Astrocyte (in vitro differentiated cells and primary cell): ENCODE measurements at places on chromosomes 2 and 18. TPM values are rescaled to one million over a fixed set of nuclear protein-coding genes. Genes with fewer than 3 reads are reported as not detected.

DNA sequence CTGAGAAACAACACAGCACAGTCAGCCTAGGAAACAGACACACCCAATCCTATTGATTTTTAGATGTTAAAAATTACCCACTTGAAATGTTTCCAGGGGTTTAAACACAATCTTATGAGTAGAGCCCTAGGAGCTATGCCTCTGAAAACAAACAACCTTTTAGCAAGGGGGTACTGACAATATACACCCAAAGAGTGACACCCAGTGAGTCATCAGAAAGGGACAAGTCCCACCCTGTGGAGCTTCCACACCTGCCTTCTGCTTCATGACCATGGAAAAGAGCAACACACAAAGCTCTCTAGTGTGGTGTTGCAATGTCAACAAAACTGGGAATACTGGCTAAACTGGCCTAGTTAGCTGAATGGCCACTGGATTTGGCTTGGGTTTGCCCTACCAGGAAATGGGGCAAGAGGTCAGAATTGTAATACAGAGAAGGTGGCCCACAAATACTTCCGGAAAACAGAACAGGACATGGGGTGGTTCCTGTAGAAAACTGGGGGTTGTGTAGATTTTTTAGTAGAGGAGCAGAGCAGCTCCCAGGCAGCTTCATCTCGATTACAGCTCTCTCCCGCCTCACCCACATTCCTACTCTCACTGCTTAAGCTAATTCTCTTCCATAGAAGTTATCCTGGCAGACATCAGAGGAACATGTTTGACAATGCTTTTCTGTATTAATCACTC is 98.2 kb downstream of the GAREM1 start:
- no peak for DNase-seq

The ANKMY1 gene
- total RNA-seq = 6.9 and 7.2 TPM in 2 replicates

GRCh38 chr2:191927991-191928390 is 81.1 kb upstream of the CAVIN2 start:
- DNase-seq = peak; percentile 84

The DPYSL5 gene
- 1.2 and 2.9 TPM in 2 replicates for total RNA-seq

DNA sequence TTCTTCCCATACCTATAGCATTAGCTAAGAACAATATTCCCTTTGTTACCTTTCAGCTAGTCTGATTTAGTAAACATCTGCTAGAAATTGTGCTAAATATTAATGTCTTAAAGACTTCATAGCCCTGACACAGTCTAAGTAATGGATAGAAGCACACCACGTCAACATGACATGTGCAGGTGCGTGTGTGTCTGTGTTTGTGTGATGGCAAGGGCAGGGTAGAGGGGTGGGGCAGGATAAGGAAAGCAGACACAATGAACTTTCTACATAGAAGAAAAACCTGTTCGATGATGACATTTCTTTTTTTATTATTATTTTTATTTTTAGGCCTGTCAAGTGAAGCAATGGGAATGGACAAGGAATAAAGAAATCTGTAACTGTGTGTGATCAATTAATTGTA is 223.3 kb downstream of the NOL4 start:
- DNase-seq = no peak

DNA sequence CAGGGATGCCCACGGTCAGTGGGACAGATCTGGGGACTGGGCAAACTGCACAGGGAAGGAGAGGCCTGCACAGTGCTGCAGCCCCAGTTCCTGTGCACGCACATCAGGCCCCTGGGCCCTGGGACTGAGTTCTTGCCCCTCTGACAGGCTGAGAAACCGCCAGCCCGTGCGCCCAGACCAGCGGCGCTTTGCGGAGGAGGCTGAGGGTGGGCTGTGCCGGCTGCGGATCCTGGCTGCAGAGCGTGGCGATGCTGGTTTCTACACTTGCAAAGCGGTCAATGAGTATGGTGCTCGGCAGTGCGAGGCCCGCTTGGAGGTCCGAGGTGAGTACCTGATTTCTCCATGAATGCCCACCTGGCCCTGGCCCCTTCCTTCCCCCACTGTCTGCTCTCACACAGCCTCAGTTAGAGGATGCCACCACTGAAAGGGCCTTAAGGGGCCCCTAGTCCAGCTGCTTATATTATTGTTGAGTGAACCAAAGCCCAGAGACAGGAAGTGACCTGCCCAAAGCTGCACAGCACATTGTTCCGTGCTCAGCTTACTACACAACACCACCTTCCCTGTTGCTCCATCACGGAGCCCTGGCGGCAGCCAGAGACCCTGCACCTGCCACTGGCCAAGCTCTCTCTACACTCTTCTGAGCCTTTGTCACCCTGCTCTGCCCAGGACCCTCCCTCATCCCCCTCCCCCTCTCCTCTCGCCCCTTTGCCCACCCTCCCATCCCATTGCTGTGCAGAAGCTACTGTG is 29.8 kb downstream of the SPEG start:
- no peak for DNase-seq

DNA sequence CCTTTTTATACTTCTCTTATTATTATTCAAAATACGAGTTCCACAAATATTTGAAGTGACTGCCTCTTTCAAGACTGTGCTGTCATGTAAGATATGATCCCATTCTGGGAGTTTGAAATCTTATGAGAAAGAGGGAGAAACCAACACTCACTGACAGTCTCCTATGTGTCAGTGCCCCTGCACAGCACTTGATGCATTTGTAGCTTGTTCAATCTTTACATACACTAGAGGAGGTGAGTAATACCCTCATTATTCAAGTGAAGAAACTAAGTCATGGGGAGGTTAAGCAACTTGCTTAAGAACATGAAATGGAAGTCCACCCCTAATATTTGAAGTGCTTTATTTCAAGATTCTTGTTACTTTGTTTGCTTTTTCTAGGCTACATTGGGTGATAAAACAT is 459.5 kb upstream of the FANCL start:
- DNase-seq = no peak

DNA sequence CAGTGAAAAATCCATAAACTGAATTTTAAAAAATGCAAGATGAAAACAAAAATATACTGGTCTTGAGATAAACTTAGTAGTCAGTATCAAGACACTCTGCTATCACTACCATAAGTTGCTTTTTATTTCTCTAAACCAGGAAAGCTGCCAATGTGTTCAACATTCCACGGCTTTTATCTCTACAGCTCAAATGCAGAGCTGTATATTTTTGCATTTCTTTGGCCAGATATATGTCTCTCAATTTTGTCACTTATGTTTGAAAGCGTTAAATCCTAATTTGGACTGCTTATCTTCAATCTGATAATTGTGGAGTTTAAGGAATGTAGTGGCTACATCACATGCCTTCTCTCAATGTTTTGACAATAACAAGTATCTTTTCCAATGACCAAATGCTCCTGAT is 609.5 kb downstream of the EPHA4 start:
- DNase-seq = peak; percentile 72

The PFN4 gene
- total RNA-seq = 0.48 and 0.64 TPM in 2 replicates

DNA sequence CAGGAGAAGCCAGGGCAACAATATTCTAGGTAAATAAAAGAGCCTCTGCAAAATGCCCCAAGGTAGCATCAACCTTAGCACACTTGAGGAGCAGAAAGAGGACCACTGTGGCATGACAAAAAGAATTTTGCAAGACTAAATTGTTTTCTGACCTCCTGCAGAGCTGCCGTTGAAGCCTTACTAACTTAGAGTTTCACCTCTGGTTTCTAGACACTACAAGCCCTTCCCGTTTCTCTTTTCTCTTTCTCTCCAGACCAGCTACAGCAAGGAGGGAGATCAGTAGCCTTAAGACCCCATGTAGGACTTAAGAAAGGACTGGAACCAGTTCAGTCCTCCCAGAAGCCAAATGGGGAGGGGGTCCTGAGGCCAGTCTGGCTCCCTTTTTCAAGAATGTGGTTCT is 73.3 kb upstream of the SP3 start:
- no peak for DNase-seq

DNA sequence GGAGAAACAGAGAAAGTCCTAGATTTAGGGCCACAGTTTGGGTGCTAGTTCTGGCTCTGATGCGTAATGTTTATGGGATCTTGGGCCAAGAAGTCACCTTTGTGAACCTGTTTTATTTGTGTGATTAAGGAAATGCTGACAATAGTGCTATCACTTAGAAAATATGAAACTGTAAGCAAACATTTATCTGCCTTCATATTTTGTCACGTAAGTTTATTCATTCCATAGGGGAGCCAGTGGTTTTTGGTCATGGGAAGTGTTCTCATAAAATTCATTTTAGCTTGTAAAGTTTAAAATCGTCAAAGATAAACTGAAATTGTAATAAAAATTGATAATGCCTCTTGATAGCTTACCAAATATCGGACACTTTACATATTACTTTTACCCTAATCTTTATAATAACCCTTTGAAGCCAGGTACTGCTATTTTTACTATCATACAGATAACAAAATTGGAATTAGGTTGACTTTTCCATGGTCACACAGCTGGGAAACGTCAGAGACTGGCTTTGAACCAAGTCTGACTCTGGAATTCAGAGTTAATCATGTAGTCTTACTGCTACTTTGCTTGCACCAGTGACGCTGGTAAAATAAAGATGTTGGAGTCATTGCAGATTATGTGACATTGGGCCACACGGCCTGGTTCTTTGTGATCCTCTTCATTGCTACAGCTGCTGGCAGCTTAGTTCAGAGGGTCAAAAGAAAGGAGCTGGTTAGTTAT is 99.7 kb downstream of the ICA1L start:
- DNase-seq = peak; percentile 29

The NYAP2 gene
- 0.14 and 0.19 TPM in 2 replicates for total RNA-seq

DNA sequence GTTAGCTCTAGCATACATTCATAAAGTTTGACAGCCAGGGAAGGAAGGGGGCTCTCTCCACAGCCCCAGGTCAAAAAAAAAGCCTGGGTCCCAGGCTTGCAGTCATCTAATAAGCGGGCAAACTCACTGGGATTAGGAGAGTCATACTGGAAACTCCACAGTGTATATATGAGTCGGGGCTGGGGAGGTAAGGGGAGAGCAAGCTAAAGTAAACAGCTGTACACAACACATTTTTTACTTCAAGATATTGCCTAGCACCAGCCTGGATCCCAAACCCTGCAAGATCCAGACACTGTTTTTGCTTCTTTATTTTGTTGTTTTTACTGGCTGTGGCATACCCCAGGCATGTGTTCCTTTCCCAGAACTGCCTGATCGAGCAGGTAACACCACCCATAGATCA is 291.3 kb upstream of the TANK start:
- no peak for DNase-seq

The TRIM43 gene
- 0.70 TPM in 1 of 2 replicates, not detected in the other for total RNA-seq

DNA sequence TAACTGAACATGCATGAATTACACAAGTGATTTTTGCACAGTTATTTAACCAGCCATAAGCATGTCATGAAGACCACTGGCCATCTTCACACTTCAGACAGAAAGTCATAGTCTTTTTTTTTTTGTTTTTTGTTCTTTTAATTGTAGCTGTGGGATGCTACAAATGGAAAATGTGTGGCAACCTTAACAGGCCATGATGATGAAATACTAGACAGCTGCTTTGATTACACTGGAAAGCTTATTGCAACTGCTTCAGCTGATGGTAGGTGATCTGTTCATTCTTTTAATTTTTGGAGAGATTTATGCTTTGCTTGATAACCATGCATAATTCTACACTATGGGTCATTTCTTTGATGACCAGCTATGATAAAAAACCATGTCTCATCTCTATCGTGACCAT is 35.6 kb downstream of the DAW1 start:
- DNase-seq = no peak

DNA sequence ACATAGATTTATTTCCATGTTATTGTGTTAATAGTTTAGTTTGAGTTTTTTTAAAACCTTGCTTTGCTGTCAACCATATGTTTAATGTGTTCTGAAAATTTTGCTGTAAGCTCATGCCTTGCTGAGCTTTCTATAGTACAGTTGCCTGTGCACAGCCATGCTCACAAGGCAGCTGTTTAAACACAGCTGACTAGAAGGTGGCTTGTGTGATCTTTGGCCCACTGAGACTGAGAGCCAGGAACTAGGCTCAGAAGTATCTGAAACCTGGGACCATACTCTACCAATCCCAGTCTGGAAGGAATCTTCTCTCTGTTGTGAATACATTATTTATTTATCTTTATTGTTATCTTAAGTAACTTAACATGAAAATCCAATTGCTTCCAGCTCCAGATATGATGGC is 350.5 kb downstream of the KIAA1328 start:
- DNase-seq = no peak

DNA sequence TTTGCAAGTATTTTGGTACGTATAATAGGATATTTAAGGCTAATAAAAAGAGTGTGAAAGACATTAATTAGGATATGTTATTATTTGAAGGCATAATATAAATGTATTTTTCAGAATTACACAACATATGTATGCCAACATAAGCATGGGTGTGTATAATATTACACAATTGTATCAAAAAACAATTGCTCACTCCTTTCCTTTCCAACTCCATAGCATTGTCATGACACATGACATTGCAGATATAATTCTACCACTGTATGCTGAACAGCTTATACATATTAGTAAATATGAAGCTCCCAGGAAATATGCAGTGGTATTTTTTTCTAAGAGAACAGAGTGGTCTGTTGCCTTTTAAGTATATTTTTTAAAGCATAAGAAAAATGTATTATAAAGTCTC is 593.1 kb downstream of the TMX3 start:
- DNase-seq = no peak

DNA sequence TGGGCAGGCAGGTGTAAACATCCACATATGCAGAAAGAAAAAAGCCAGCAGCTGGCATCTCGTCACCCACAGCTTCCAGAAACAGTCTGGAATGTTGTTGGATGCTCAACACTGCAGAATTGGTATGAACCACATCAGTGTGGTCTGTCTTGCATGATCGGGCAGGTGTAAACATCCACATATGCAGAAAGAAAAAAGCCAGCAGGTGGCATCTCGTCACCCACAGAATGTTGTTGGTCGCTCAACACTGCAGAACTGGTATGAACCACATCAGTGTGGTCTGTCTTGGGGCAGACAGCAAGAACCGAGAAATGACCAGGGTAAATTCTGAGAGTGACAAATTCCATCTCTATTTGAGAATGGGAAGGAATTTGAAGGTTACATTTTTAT is 39.6 kb downstream of the DOCK10 start:
- DNase-seq = no peak

GRCh38 chr18:79598633-79599175 is 80.9 kb upstream of the CTDP1 start:
- DNase-seq = no peak

GRCh38 chr2:233053928-233054784 is 6.0 kb upstream of the INPP5D start:
- DNase-seq = no peak

GRCh38 chr2:152016181-152017120 is 82.4 kb downstream of the CACNB4 start:
- DNase-seq = no peak

- peak; percentile 95 for DNase-seq
Observed at GRCh38 chr2:72211777-72212485, 64.3 kb upstream of the CYP26B1 start.

DNA sequence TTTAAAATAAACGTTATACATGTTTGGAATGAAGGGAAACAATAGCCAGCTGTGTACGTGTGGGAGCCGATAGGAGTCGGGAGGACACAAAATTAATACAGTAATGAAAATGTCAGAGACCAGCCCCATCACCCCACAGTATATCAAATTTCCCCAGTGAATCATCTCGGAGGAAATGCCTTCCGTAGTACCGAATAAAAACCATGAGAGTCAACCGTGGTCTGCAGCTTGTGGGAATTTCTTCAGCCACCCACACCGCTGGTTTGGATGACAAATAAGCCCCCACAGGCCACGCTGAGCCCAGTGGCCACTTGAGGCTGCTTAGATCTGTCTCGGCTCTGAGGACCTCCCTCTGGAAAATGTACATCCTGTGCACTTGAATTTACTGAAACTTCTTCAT is 133.7 kb downstream of the COL6A3 start:
- peak; percentile 99 for DNase-seq

The PLEKHH2 gene
- total RNA-seq = 0.84 and 1.1 TPM in 2 replicates

- DNase-seq = peak; percentile 64
Observed at GRCh38 chr2:153059338-153060052, 341.1 kb downstream of the ARL6IP6 start.

- DNase-seq = peak; percentile 84
Observed at GRCh38 chr2:215529271-215529670, 93.4 kb upstream of the FN1 start.

The LDAH gene
- 19.3 and 25.7 TPM in 2 replicates for total RNA-seq
